Stimulated activated CD4-positive, alpha-beta T cell treated with anti-CD3 and anti-CD28 coated beads, TNF-alpha, amount 100 ng/mL, for 1 hour (primary cell): ENCODE measurements at places on chromosomes 4 and X.

- no peak for DNase-seq
Measured at GRCh38 chr4:40840255-40840984, 90.7 kb downstream of the NSUN7 start.

DNA sequence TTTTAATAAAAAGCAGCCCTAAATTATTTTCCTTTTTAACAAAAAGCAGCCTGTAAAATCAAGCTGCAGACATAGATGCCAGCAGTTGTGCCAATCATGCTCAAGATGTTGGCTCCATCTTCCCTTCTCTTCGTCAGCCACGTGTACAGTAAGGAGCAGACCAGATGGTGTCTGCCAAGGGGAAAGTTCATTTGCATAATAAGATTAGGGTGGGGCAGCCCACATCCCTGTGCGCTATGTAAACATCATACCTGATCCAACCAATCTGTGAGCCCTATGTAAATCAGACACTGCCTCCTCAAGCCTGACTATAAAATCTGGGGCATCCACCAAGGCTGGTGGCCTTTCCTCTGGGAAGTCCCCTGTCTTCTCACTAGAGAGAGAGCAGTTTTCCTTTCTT lies 23.1 kb upstream of the C1GALT1C1 start:
- no peak for DNase-seq

DNA sequence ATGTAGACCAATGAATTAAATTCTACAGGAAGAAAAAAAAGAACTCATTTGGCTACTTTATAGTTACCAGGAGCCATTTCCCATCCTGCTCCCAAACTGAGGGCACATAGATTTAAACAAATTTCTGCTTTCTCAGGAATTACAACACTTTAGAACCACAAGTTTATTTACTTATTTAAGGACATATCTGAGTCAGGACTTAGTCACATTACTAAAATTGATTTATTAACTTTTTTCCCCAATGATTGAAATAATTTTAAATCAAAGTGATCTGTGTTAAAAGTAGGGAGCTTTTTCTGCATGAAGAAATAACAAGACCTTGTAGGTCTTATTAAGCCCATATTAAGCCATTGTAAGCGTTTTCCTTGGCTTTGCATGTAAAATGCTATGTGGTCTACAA lies 291.0 kb upstream of the HAND2 start:
- no peak for DNase-seq

GRCh38 chr4:53582194-53582593 lies 9.1 kb downstream of the LNX1 start:
- DNase-seq = no peak

- DNase-seq = no peak
Measured at GRCh38 chr4:5746829-5747737, 36.1 kb downstream of the EVC start.

- no peak for DNase-seq
Measured at GRCh38 chr4:14809203-14809602, 193.1 kb upstream of the CPEB2 start.
